Activated CD4-positive, alpha-beta memory T cell treated with anti-CD3 and anti-CD28 coated beads for 36 hours (primary cell): ENCODE measurements at places on chromosomes 2 and 18.

DNA sequence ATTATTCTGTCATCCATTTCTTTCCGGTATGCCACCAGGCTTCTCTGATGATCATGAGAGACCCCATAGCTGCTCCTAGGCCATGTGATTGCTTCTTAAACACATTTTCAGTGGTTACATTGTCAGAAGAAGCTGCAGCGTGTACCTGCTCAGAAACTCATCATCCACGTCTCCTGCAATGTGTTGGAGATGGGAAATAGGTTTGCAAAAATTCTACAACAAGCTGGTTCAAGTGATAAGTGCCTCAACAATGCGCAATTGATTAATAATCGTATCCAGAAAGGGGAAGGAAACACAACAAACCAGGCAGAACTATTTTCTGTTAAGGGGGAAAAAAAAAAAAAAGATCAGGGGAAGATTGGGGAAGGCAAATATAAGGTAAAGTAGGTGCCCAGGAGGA, 75.7 kb upstream of the THUMPD2 start:
- DNase-seq = no peak

GRCh38 chr18:38237796-38238195, 672.2 kb upstream of the CELF4 start:
- DNase-seq = no peak

DNA sequence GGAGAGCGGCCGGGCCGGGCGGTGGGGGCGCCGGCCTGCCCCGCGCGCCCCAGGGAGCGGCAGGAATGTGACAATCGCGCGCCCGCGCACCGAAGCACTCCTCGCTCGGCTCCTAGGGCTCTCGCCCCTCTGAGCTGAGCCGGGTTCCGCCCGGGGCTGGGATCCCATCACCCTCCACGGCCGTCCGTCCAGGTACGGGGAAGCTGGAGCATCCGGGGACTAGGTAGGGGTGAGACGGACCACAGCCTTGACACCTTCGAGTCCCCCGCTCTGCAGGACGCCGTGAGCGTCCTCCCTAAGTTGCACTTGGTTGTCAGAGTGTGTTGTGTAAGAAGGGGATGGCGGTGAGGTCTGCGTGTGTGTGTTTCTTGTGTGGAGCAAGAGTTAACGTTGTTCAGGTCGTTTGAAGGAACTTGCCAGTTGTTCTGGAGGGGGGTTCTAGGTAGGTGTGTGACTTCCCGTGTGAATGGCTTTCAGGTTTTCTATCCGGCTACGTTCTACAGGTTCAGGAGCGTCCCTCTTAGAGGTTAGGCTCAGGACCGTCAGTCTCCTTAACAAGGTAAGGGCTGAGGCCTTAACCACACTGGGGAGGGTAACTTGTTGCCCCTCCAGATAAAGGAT, 393 bp downstream of the IL1R1 start:
- no peak for DNase-seq

DNA sequence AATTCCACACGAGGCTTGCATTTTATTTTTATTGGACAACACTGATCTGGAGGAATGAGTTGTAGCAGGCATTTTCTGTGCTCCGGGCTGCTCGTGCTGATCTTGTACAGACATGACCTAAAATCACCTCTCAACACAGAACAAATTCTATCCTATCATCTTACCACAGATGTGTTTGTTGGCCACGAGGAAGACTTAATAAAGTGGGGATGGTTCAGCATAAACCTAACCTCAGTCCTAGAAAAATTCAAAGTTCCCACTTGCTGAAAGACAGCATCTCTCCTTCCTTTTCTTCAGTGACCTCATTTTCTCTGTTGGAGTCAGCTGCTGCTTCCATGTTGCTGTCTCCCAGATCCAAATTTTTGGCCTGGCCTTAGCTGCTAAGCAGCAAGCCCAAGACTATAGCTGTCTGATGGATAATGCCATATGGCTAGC, 45.3 kb downstream of the RBKS start:
- no peak for DNase-seq

GRCh38 chr2:180004731-180005130, 2.4 kb downstream of the CWC22 start:
- no peak for DNase-seq

DNA sequence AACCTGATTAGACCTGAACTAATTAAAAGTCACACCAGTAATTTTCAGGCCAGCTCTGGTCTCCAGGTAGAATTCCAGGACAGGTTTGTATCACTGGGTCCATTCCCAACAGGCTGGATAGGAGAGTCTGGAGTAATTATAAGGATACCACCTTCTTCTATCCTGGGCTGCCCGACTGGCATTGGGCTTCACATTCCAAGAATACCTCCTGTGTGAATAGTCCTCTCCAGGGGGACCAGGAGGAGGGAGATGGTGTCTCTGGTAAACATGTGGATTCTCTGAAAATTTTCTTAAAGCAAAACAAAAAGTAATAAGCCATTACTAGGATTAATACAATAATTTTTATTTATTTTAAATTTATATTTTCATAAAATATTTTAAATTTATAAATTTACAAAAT, 17.3 kb downstream of the DUSP11 start:
- no peak for DNase-seq

- DNase-seq = no peak
Measured at GRCh38 chr2:69036926-69037325, 23.9 kb downstream of the ANTXR1 start.

- DNase-seq = no peak
Measured at GRCh38 chr2:173415431-173416381, 61.0 kb downstream of the CDCA7 start.

DNA sequence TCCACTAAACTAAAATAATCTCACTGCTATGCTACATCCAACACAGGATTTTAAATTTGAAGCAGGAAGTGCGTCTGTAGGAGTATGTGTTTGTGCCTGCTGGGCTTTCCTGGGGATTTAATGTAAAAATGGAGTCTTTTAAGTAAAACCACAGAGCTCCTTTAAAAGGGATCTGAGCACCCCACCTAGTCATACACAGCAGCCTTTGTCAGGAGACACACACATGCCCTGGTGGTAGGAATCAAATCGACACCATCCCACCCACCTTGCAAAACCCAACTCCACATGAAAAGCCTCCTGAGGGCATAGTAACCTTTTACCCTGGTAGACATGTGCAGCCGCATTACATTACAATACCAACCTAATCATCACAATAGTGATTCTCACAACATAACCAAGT, 29.1 kb downstream of the UXS1 start:
- peak; percentile 29 for DNase-seq

DNA sequence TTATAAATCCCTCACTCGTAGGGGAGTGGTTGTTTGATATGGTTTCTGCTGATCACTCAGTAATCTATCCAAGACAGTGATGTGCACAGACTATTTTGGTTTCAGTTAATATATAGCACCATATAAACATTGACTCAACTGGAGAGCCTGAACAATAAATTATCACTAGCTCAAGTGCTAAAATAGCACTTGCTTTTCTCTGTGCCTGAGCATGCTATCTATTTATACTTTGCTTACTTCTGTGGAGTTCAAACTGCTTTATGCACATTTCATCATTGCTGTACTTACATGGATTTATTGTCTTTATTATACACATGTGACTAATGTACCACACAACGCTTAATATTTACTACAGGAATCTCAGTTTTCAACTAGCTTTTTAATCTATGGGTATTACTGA, 133.6 kb downstream of the BCL2 start:
- no peak for DNase-seq

DNA sequence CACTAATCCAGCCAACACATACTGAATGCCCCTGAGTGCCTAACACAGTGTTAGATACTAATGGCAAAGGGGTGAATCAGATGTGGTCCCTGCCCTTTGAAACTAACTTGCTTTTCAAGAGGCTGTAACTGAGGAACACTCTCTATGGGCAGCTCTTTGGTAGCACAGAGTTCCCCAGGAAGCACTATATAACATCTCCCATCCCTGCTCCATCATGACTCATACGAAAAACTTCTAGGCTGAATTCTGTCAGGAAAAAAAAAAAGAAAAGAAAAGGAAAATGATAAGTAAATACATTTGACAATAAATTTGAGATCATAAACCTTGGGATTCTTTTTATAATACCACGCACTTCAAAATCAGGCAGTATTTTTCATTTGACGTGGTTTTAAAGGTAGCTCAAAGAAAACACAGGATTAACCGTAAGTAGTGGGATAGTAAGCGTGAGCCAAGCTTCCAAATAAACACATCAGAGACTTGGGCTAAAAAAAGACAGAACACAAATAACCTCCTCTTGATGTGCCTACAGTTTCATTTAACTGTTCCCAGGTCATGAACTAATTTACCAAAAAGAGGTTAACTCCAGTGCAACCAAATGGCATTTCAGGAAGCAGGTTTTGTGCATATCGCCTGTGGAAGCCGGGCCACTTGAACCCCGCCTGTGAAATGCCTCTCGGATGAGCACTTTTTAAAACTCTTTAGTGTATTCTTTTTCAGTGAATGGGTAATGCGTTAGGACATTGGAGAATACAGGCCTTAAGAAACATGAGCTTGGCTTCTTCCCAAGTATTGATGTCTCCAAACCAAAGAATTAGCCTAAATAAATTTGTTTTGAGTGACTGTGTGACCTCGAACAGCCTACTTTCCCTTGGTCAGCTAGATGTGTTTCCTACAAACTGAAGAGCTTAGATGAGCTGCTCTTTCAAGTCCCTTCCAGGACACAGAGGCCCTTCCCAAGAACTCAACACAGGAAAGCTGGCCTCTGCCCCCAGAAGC, 42.0 kb downstream of the RDH14 start:
- no peak for DNase-seq

- no peak for DNase-seq
Measured at GRCh38 chr2:240836781-240837467, 16.9 kb upstream of the KIF1A start.

DNA sequence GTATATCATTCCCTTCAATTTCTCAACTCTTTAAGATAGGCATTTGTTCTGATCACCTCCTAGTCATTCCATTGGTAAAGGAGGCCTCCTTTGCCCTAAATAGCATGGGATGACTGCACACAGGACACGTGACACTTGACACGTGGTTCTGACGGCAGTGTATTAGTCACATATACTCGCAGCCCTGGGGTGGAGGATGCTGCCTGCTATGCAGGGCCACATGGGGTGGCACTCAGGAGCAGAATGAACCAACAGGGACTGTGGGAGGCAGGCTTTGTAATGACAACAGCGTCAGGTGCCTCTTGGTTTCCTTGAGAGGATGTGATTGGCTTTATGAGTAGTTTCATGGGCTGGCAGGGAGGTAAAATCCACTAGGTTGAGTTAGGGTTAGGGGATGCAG, 9.3 kb upstream of the KCNS3 start:
- DNase-seq = no peak

DNA sequence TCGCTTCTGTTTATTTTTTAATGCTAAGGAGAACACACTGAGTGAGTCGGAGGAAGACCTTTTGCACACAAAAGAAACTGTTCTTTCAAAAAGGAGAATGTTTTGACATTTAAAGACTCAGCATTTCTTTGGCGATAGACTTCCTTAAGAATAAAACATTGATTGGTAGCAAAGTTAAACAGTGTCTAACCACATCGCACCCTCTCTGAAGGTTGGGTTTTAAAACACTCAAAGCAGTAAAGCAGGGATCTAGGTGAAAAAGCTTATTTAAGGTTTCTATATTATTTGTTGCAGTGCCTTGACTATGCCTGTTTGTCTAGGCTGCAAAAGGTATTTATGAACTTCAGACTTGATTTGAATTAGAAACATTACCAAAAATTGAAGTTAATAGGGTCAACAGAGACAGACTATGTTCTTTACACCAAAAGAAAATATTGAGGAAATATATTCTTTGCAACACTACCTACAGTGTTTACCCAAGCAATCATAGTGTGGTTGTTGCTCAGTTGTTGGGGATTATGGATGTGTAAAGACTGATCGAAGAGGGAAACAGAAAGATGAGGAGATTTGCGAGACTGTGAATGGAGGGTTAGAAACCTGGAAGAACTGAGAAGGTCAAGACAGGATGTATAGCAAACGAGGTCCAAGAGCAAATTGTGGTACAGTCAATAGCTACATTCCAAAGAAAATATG, 297.8 kb upstream of the SLC39A10 start:
- no peak for DNase-seq

DNA sequence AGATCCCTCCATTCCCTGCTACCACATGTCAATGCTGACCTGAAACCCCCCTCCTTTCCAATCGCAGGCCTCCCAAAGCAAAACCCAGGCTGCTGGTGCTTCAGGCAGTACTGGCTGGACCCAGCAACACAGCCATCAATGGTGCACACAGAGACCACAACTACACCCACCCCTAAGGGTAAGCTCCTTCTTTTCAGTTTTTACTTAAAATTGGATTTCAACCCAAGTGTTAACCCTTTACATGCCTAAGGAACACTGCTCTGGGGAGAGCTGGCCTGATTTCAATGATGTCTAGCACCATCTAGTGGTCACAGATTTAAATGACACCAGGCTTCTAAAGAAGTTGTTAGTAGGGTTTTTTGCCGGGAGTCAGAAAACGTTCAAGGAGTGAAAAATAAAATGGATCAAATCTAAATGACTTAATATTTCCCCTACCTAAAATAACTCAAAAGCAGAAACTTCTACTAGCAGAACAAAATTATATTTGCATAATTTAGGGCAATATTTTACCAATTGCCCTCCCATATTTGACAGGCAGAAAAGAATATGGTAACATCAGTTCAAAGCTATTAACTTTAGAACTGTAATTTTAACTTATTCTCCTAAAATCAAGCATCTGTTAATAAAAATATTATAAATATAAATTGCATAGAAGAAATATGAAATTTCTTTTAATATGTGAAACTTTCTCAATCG, 24.6 kb downstream of the FECH start:
- peak; percentile 8 for DNase-seq
